K562 (cell line): ENCODE measurements at places on chromosomes 2 and 18. TPM values are rescaled to one million over a fixed set of nuclear protein-coding genes. Genes with fewer than 3 reads are reported as not detected.

DNA sequence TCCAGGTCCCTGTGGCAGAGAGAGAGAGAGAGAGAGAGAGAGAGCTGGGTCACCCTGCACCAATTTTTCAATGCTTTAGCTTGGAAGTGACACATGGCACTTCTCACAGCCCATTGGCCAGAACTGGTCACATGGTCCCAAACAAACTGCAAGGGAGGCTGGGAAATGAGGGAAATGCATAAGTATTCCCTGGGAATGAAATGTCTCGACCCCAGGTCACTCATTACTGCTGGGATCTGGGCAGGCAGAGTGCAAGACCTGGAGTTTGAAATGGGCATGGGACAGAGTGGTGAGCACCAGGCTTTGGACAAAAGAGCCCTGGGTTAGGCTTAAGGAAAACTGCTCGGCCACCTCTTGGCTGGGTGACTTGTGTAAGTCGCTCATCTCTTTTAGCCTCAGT is 37.0 kb downstream of the SMAD7 start:
- DNase-seq = no peak

DNA sequence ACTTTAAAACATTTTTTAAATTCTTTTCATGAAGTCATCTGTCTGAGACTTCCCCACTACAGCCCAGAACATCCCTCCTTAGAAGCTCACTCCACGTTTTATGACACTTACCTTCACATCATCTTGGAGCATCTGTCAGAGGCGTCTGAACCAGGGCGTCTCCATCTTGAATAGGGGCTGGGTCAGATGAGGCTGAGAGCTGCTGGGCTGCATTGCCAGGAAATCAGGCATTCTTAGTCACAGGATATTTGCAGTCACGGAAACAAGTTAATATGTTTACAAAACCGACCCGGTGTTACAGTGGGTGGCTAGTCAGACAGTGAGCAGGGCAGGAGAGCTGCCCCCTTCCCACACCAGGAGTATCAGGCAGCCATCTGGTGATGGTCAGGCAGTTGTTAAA is 456.5 kb downstream of the FBXO15 start:
- DNase-seq = no peak

SGO2 gene
- polyA plus RNA-seq = 14.6 and 16.3 TPM in 2 replicates

- no peak for DNase-seq
These were observed 8.0 kb upstream of the CFAP65 start for GRCh38 chr2:219049282-219049681.
